ENCODE measurements at places on chromosomes 2 and 18. TPM values are rescaled to one million over a fixed set of nuclear protein-coding genes. Genes with fewer than 3 reads are reported as not detected.

XPO1 gene
- total RNA-seq, result 114 TPM

FBLN7 gene
- total RNA-seq, result 0.36 TPM

RMC1 gene
- 15.0 TPM for total RNA-seq

CFC1 gene
- not detected for total RNA-seq

DNA sequence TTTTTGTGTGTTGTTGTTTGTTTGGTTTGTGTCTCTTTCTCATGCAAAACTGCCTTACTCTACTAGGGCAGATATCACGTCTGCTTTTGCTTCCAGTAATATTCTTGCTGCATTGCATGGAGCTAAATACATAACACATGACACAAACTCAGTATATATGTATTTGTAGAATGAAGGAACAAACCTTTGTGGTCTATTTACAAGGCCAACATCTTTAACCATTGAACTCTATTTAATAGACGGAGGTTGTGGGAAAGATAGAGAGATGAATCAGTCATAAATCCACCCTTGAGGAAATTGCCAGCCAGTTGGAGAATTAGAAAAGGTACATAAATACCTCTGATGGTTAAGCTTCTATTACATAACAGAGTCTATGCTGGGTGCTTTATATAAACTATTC is 26.0 kb upstream of the IL1RL1 start:
- DNase-seq, result no peak

- no peak for DNase-seq
Measured at GRCh38 chr2:191202881-191203397, 42.3 kb upstream of the MYO1B start.

- DNase-seq, result no peak
Measured at GRCh38 chr2:224161712-224162111, 122.6 kb upstream of the SERPINE2 start.

DNA sequence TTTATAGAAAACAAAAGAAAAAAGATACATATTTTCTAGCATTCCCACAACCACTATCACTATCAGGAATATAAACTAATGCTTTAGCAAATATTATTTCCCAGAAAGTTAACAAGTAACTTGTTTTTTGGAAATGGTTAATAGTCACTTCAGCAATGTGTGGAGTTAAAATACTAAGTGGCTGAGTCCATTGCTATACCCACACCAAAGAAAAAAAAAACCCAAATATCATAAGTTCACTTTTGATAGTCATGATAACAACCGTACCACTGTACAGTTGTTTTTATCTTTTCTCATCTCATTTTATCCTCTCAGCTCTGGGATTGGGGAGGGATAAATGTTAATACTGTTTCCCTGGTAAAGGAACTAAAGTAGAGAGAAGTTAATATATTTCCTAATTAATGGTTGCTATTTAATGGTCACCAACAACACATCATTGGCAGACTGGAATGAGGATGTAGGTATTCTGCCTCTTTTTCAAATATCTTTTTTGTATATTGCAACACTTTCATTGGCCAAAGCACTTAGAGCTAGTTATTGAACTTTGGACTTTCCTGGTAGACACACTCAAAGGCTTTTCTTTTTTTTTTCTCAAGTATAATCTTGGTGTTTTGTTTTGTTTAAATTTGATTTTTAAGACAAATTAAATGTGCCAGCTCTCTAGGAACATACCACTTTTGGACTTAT is 18.4 kb upstream of the KANSL1L start:
- no peak for DNase-seq
